ENCODE measurements at places on chromosomes 6 and 20. TPM values are rescaled to one million over a fixed set of nuclear protein-coding genes. Genes with fewer than 3 reads are reported as not detected.

The C20orf204 gene
- total RNA-seq: 0.10 TPM

The HRH3 gene
- not detected for total RNA-seq

The FILIP1 gene
- 0.28 TPM for total RNA-seq

The MYLK4 gene
- 0.10 TPM for total RNA-seq

The HUS1B gene
- total RNA-seq: 0.17 TPM
